Spleen (tissue), 13 donors: ENCODE measurements at places on chromosomes 1 and 21. TPM values are rescaled to one million over a fixed set of nuclear protein-coding genes. Genes with fewer than 3 reads are reported as not detected.
A peak's percentile ranks its signal among the peaks of the same experiment; 100 is the strongest.

DNA sequence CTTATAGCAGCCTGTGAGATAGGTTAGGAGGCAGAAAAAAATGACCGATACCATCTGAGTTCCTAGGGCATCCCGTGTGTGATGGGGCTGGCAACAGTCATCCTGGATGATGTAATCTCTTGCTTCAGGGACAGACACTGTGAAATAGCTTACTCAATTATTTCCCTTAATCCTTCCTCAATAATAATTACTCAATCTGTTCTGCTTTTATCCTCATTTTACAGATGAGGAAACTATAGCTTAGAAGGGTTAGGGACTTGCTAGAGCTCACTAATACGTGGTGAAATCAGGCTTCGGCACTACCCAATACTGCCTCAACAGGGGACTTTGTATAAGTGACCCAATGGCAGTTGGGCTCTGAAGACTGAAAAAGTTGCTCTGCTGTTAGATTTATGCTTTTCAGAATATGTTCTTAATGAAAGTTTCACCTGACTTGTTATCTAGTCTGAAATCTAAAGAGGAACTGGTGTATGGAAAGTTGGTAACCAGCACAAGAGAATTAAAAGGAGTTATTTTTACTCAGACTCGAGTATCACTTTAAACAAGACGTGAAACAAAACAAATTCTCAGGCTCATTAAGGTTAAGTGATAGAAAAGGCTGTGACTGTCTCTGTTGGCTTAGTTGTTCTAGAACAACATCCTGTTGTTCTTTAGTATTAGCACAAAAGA lies 14.4 kb downstream of the CD55 start:
- no peak for DNase-seq

The LENEP gene
- total RNA-seq: not detected

DNA sequence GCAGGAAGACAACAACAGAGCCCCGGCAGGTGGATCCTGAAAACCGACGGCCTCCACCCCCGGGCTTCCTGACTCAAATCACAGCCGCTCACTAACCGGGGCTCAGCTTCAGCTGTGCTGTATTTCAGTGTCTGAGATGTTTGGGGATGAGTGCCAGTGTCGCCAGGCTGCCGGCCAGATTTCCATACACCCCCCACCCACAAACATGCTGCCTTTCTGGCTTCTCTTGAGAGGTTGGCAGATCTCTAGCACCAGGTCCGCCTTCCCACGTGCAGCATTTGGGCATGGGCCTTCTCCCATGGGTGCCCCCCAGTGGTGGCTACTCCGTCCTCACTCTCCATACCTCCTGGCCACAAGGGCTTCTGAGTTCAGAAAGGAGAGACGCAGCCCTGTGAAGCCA lies 34.8 kb downstream of the KCNAB2 start:
- no peak for DNase-seq

DNA sequence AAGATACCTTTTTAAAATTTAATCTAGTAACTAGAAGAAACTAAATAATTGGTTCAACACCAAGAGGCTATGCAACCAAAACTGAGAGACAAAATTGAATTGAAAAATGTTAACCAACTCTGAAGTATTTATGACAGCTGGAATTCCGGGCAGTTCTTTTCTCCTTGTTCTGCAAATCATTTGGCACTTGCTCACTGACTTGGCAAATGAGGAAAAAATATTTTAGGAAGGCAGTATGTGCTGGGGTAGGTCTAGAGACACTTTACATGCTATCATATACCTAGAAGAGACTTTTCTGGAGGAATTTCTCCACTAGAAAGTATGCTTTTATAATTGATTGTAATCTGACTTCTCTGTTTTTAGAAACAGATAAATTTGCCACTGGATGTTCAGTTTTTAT lies 22.1 kb upstream of the SH3D21 start:
- no peak for DNase-seq

- no peak for DNase-seq
Observed at GRCh38 chr1:156958247-156958714, 37.8 kb downstream of the LRRC71 start.

DNA sequence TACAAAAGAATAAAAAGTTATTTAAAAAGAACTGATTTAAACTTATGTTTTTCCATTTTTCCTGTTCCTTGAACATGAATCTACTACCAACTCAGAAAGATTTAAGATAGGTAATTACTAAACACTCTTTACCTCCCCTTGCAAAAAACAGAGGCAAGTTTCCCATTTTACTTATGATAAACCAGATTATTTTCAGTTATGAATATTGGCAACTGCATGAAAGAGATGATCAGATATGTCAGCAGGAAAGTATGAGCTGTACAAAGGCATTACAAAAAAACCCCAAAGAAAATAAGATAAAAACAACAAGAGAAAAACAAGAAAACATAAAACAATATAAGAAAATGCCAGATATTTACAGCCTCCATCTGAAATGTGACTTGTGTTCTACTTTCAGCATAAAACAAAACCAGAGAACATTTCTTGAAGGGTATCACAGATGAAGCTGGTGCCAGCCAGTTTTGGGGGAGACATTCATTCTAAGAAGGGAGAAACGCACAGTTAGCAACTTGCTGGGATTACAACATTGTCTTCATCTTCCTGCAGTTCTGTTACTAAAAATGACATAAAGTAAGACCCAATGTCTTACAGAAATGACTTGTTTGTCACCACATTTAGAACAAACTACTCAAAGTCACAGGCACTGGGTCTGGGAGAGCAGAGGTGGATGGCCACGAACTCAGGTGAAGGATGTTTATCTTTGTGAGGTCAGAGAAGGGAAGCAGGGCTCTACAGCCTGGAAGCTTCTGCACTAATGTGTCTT lies 19.1 kb downstream of the ZC3H12A start:
- DNase-seq: no peak

The CBR3 gene
- total RNA-seq: 3.4 TPM

- no peak for DNase-seq
Observed at GRCh38 chr1:51877434-51878307, 856 bp downstream of the NRDC start.

- DNase-seq: peak; percentile 93
Observed at GRCh38 chr1:36156329-36157114, 562 bp downstream of the MAP7D1 start.

DNA sequence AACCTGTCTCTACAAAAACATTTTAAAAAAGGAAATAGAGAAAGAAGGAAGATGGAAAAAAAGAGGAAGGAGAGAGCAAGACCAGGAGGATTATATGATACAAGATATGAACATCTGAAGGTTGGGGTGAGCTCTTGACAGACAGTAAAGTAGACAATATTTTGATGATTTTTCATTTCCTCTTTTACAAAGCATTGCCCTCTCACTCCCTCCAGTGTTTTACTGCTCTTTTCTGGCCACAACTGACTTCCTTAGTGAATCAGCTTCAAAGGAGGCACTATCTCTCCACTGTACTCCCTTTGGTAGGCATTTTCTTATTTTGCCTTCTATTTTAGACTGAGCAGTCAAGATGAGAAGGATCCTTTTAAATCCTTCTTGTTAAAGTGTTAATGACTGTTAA lies 296.7 kb downstream of the KCTD3 start:
- no peak for DNase-seq

DNA sequence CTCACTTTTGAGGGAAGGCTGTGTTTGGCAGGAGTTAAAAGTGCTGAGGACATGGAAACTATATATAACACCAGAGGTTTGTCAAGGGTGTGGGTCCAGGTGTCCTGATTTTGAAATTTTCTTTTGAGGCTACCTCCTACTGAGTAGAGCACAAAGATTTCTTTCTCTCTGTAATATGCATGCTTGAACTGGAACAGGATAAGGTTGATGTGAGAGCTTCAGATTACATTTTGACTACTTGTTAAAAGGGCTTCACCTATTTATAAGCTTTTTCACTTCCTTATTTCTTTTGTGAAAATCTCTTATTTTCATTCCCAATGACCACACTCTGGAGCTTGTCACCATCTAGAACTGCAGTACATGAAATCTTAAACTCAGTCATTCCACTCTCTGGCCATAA lies 59.8 kb upstream of the PLA2G4A start:
- no peak for DNase-seq

GRCh38 chr1:200453553-200453905 lies 43.7 kb upstream of the ZNF281 start:
- DNase-seq: no peak
